Regular cardiac myocyte (primary cell): ENCODE measurements at places on chromosomes 3 and 15. TPM values are rescaled to one million over a fixed set of nuclear protein-coding genes. Genes with fewer than 3 reads are reported as not detected.

Gene RASGRP1
- total RNA-seq, result 0.77 and 6.2 TPM in 2 replicates

Gene ROBO1
- 57.3 and 80.6 TPM in 2 replicates for total RNA-seq

Gene EEFSEC
- total RNA-seq, result 3.4 and 9.6 TPM in 2 replicates

Gene ANKRD34C
- not detected in 2 replicates for total RNA-seq

Gene LMOD3
- under 0.01 and 0.28 TPM in 2 replicates for total RNA-seq

Gene CFAP91
- 0.38 and 0.85 TPM in 2 replicates for total RNA-seq

Gene CSK
- 12.1 and 30.5 TPM in 2 replicates for total RNA-seq

Gene OCA2
- not detected in 2 replicates for total RNA-seq

Gene PRTG
- 1.9 and 2.3 TPM in 2 replicates for total RNA-seq

Gene GNAI2
- 164 and 291 TPM in 2 replicates for total RNA-seq

Gene AGTR1
- total RNA-seq, result 2.3 and 4.4 TPM in 2 replicates

Gene SPTBN5
- total RNA-seq, result 0.28 and 0.38 TPM in 2 replicates

Gene DUOX2
- under 0.01 TPM in 1 of 2 replicates, not detected in the other for total RNA-seq

Gene NRROS
- total RNA-seq, result 0.58 and 0.85 TPM in 2 replicates

Gene ZNF717
- total RNA-seq, result 12.8 and 13.2 TPM in 2 replicates

Gene TJP1
- 40.6 and 56.7 TPM in 2 replicates for total RNA-seq

Gene C3orf22
- total RNA-seq, result not detected in 2 replicates

Gene SLC33A1
- total RNA-seq, result 41.2 and 51.3 TPM in 2 replicates

Gene CEMIP
- total RNA-seq, result 72.9 and 1,057 TPM in 2 replicates

Gene NPAP1
- total RNA-seq, result under 0.01 TPM in 1 of 2 replicates, not detected in the other

Gene EDEM1
- total RNA-seq, result 18.3 and 49.3 TPM in 2 replicates

Gene KCNMB2
- not detected in 2 replicates for total RNA-seq

Gene GRAMD1C
- total RNA-seq, result 3.7 and 7.5 TPM in 2 replicates

Gene COLQ
- total RNA-seq, result under 0.01 and 0.28 TPM in 2 replicates

Gene KIF9
- 1.7 and 4.0 TPM in 2 replicates for total RNA-seq

Gene GATA2
- total RNA-seq, result 0.85 and 3.6 TPM in 2 replicates

Gene SCAANT1
- not detected in 2 replicates for total RNA-seq

Gene EXD1
- under 0.01 TPM in 1 of 2 replicates, not detected in the other for total RNA-seq

Gene BFSP2
- total RNA-seq, result not detected in 2 replicates
